ENCODE measurements at places on chromosomes 3 and 15. TPM values are rescaled to one million over a fixed set of nuclear protein-coding genes. Genes with fewer than 3 reads are reported as not detected.
A peak's percentile ranks its signal among the peaks of the same experiment; 100 is the strongest.

DNA sequence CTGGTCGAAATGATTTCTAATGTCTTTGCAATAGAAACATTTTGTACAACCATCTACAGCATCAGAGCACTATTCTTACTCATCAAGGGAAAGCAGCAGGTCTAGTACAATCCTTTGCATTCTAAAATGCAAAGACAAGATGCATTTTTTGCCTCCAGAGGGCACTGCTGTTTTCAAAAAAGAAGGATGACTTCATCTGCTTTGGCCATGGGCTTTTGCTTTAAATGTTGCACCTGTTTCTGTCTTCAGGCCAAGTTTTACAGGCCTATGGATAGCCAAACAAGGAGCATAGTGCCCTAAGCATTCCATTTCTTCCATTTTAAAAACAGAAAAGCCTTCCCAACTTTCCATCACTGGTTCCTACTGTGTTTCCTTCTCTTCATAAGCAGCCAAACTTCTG, 3.4 kb downstream of the PARP9 start:
- peak; percentile 64 for DNase-seq

DNA sequence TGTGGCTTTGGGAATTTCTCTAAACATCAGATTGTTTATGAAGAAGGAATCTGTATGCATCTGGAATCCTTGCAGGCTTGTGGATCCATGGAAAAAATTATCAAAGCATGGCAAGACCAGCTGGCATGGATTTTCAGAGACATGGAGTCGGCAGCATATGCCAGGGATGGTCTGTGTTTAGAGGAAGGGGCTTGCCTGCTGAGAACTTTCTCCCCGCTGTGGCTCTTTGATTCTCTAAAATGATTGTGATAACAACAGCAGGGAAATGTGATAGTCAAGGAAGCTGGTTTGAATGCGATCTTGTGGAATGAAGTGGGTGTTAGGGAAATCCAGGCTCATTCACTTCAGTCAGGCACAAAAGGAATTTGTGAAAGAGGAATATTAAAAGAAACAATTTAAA, 245.7 kb upstream of the THRB start:
- DNase-seq = no peak

GRCh38 chr15:99511531-99511865, 54.3 kb upstream of the MEF2A start:
- DNase-seq = no peak

- DNase-seq = no peak
Observed at GRCh38 chr3:41155834-41156233, 43.5 kb upstream of the CTNNB1 start.

- DNase-seq = no peak
Observed at GRCh38 chr15:32838820-32839219, 121.0 kb downstream of the GREM1 start.

DNA sequence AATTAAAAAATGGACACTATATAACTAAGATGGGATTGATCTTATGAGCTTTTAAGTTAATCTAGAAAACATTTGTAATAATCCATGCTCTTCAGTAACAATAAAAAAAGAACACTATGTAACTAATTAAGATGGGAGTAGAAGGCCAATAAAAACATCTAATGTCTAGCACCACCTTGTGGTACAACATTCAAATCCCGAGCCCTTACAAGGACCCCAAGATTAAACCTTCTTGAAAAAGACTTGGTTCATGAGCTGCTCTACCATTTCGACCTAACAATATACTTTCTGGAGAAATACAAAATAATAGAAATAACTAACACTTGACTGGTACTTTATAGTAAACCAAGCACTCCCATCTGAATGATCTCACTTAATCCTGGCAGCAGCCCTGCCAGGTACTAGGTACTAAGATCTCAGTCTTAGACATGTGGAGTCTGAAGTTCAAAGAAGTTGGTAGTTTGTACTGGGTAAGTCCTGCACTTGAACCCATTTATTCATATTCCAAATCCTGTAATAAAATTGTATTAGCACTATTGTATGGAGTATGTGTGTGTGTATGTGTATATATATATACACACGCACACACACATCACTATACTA, 21.8 kb downstream of the METTL6 start:
- DNase-seq = no peak

DNA sequence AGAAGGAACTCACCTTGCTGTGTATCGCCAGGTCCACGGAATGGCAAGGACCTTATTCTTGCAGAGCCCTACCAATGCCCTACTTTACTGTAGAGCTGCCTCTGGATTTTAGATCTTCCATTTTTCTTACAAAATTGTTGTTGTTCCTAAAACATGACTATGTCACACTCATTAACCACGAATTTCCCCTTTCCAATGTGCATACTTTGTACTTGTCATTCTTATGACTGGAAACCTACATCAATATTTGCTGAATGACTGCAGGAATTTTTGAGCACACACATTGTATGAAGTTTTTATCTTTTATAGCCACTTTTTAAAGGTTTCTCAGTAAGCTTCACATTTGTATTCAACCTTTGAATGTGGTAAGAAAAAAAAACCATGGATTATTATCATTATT, 35.9 kb upstream of the CMSS1 start:
- DNase-seq = no peak

DNA sequence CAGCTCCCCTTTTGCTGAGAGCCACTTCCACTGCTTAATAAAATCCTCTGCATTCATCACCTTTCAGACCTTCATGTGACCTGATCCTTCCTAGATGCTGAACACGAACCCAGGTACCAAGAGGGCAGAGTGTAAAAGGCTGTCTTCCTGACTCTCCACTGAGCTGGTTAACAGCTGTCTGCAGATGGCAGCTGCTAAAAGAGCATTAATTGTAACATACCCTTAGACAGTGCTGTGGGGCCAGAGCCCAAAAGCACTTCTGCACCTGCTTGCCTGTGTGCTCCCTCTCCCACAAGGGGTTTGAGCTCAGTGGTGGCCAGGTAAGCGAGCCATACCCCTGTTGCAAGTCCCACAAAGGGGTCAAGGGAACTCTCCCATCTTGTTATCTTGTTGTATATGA, 187.3 kb downstream of the UBE2E2 start:
- no peak for DNase-seq

- no peak for DNase-seq
Observed at GRCh38 chr3:136804813-136805212, 14.1 kb upstream of the SLC35G2 start.

DNA sequence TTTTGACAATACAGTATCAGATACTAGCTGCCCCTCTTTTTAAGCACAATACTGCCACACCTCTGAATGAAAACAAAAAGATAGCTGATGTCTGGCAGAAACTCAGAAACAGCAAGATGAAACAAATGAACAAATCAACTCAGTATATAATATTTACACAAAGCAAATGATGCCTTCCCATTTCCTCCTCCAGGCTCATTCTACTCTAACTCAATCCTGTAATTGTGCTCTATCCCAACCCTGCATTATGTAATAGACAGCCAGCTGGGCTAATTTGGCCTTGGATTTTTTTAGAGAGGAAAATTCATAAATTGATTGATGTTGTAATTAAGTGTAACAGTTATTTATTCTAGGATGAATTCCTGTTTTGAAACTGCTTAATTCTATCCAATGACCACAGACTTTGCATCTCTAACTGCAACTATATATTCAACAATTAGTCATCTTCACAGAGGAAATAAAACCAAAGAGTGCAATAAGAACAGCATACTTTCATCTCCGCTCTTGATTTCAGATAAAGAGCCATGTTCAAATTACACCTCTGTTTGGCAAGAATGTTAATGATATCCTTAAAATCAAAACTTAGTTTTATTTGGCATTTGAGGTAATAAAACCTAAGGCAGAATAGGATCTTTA, 6.1 kb downstream of the ATG3 start:
- no peak for DNase-seq

DNA sequence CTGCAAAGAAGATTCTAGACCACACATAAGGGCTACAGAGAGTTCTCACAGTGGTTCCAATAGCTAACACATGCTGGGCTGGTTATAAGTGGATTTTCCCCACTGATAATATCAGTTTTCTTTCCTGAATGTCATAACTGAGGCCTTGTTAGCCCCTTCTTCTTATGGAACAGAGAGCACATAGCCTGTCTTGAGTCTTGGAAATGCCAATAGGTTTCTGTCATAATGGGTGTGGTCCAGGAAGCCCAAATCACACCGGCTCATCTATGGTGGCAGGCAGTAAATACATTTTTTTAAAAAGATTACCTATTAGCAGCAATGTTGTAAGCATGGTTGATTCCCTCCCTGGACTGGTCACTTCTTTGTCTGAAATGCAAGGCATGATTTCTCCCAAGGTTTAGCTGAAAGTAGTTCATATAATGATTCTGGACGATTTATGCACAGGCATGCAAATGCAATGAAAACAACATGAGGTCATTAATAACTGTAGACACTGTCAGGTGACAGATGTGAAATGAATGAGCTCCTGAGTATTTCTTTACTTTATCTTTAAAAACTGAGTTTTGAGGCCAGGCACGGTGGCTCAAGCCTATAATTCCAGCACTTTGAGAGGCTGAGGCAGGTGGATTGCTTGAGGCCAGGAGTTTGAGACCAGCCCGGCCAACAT, 67.2 kb upstream of the ATP2C1 start:
- no peak for DNase-seq

DNA sequence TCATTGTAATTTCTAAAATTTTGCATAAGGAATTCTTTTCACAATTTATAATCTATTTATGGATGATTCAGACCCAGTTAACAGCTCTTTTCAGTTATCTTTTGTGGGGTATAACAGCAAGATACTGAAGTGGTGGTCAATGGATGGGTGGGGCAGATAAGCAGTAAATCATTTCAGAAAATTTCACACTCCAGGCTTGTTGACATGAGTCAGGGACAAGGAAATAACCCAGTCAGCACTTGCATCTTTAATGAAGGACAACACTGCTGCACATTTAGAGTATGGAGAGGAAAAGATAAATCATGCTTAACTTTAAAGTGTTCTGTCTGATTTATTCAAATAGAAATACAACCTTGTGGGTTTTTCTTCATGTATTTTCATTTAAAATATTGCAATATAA, 181.6 kb downstream of the ROBO1 start:
- no peak for DNase-seq

GRCh38 chr3:9623148-9623547, 26.2 kb upstream of the MTMR14 start:
- DNase-seq = no peak

DNA sequence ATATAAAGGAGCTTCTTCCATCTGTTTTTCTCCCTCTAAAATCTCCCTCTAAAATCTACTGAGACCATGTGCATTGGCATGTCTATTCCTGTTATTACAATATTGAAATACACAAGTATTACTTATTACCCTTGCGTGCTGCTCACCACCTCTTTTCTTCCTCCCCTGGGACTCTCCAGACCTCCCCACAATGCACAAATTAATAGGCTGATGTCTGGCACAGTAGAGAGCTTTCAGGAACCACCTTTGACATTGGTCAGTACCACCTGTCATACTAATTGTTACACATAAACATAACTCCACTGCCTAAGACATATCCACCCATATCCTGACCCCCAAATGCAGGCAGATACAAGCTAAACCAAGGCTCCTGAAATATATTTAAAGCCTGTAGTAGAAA, 722.6 kb downstream of the FHIT start:
- DNase-seq = no peak

DNA sequence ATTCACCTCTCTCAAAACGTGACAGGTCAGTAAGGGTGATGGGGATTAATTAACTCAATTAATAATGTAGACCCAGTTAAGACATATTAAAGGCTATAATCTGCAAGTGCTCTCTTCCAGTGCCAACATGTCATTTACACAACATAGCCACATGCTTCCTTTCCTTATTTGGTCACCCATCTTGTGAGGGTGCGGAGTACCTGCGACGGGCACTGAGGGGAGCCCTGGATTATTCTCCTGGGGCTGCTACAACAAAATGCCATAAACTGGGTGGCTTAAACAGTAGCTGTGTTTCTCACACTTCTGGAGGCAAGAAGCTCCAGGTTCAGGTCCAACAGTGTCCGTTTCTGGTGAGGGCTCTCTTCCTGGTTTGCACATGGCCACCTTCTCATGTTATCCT, 157.4 kb upstream of the LRTM1 start:
- DNase-seq = no peak

- DNase-seq = no peak
Observed at GRCh38 chr3:88025001-88025552, 33.7 kb downstream of the CGGBP1 start.

DNA sequence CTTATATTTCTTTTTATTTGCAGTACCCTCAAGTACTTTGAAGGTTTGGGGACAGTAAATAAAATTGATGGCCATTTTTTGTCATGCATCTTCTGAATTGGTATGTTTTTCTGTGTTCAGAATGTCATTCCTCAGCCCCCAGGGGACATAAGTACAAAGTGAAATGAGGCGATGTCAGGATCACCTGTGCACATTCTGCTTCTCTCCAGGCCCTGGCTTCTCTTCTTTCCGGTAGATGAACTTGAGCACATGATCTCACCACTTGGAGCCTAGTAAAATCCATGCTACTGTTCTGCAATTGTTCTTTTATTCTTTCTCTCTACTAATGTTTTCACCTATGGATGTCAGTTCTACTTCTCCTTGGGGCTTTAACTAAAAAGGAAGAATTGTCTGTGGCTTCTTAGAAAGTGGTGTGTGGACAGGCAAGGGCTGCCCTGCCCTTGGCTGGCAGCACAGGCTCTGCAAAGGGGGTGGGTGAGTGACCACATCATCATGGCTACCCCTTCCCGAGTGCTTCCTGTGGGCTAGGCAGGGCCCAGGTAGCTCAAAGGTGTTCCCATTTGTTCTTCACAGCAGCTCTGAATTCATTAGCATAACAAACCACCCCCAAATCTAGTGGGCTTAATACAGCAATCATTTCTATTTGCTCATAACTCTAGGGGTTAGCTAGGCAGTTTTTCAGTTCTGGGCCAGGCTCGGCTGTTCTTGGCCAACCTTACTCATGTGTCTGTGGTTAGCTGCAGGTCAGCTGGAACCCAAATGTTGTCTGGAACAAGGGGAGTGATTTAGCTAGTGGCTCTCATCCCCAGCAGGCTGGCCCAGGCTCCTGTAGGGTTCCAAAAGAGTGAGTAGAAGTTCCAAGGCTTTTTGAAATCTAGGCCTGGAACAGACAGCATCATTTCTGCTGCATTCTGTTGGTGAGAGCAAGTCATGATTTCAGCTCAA, 154.0 kb upstream of the CTDSPL start:
- no peak for DNase-seq

The ANKUB1 gene
- not detected for total RNA-seq

The CASR gene
- total RNA-seq = 1.1 TPM

The A4GNT gene
- total RNA-seq = not detected

The RAB8B gene
- total RNA-seq = 23.2 TPM

The TMEM40 gene
- total RNA-seq = not detected

The PSTPIP1 gene
- total RNA-seq = 15.7 TPM

The ONECUT1 gene
- total RNA-seq = not detected

Measured in Peyer's patch (tissue), 4 donors.